ENCODE measurements at places on chromosomes 11 and 22. TPM values are rescaled to one million over a fixed set of nuclear protein-coding genes. Genes with fewer than 3 reads are reported as not detected.

Gene SYNGR1
- 29.4 TPM for total RNA-seq

Gene POU2F3
- not detected for total RNA-seq

Gene ANKK1
- not detected for total RNA-seq

DNA sequence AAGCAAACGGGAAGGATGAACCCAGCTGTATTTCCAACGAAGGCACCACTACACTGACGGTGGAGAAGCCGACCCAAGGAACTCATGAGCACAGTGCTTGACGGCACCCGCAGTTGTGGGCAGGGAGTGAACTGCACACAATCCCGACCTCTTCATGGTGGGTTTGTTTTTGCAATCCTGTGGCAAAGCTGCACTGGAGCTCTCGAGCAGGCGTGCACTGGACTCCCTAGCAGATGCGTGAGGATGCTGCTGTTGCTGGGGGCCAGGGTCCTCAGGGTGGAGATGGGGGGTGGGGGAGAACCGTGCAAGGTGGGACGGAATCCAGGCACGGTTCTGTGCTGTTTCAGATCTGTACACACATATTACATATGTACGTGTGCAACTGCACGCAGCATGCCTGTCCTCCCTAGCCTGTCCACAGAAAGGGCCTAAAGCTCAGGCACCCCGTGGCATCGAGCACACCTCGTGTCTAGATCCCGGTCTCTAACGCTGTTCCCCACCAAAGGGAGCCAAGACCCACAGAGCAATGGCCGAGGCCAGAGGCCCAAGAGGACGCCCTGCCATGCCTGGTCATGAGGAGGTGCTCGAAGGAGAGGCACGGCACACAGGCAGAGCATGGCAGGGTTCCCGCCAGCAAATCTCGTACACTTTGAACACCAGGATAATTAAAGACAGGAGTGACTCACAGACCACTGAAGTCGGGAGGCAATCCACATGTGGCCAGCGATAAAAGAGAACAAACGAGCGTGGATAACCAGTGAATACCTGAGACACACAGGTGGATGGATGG lies 17.6 kb downstream of the ALG12 start:
- H3K36me3 ChIP-seq, result peaks cover 28% of the 10 kb centered on the region
- no peak overlapping the region for H3K4me3 ChIP-seq
- H3K4me1 ChIP-seq, result no peaks in the 10 kb centered on the region
- no peaks in the 10 kb centered on the region for H3K27me3 ChIP-seq

GRCh38 chr11:123494195-123495050 lies 64.4 kb downstream of the GRAMD1B start:
- no peak for DNase-seq
- no peak overlapping the region for H3K27ac ChIP-seq
- no peaks in the 10 kb centered on the region for H3K36me3 ChIP-seq
- H3K27me3 ChIP-seq, result no peaks in the 10 kb centered on the region

Gene BRSK2
- total RNA-seq, result 0.51 TPM

Gene GSTT2
- total RNA-seq, result not detected

- no peaks in the 10 kb centered on the region for H3K4me1 ChIP-seq
- DNase-seq, result no peak
- H3K36me3 ChIP-seq, result no peaks in the 10 kb centered on the region
- no peak overlapping the region for H3K4me3 ChIP-seq
- no peaks in the 10 kb centered on the region for H3K27me3 ChIP-seq
Measured at GRCh38 chr11:75135021-75135650, 15.8 kb upstream of the SLCO2B1 start.

Gene GNB1L
- total RNA-seq, result 4.7 TPM

- no peak for DNase-seq
- no peaks in the 10 kb centered on the region for H3K27me3 ChIP-seq
- no peaks in the 10 kb centered on the region for H3K4me1 ChIP-seq
- no peaks in the 10 kb centered on the region for H3K36me3 ChIP-seq
- no peak overlapping the region for H3K27ac ChIP-seq
Measured at GRCh38 chr11:108586600-108586999, 7.0 kb downstream of the EXPH5 start.

- no peak overlapping the region for H3K27ac ChIP-seq
- no peak for DNase-seq
- no peaks in the 10 kb centered on the region for H3K27me3 ChIP-seq
- no peak overlapping the region for H3K4me3 ChIP-seq
- H3K4me1 ChIP-seq, result peaks cover 87% of the 10 kb centered on the region
Measured at GRCh38 chr11:128470081-128470480, 117.3 kb downstream of the ETS1 start.
